ENCODE measurements at places on chromosomes 11 and 22. TPM values are rescaled to one million over a fixed set of nuclear protein-coding genes. Genes with fewer than 3 reads are reported as not detected.

Gene LDHAL6A
- not detected for total RNA-seq

Gene C22orf23
- 0.05 TPM for total RNA-seq

- no peak for DNase-seq
Observed at GRCh38 chr11:116515664-116516184, 257.1 kb downstream of the BUD13 start.

DNA sequence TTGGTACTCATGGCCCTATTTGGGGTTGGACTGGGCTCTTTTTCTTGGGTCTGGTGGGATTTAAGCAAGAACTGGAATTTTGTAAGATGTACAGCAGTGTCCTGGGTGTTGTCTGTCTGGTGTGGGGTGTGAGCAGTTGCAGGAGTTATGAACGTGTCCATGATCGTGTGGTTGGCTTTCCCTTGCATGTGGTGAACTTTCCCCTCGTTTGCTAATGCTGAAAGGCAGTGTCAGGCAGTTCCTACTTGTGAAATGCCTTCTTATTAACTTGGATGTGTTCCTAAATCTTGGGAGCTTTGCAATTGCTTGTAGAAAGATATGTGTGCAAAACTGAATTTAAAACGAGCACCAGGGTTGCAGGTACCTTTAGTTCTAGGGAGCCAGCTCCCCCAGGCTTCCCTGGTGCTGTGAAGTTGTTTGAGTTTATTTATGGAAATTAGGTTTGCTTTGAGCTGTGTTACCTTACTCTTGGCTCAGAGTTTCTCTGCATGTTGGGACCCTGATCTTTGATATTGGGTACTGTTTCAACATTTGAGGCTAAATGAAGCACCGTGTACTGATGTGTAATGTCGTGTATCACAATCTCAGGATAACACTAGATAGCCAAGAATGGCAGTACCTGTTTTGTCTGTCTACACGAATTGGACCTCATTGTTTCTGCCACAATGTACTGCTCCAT is 35.8 kb upstream of the HSD17B12 start:
- peak; percentile 10 for DNase-seq

DNA sequence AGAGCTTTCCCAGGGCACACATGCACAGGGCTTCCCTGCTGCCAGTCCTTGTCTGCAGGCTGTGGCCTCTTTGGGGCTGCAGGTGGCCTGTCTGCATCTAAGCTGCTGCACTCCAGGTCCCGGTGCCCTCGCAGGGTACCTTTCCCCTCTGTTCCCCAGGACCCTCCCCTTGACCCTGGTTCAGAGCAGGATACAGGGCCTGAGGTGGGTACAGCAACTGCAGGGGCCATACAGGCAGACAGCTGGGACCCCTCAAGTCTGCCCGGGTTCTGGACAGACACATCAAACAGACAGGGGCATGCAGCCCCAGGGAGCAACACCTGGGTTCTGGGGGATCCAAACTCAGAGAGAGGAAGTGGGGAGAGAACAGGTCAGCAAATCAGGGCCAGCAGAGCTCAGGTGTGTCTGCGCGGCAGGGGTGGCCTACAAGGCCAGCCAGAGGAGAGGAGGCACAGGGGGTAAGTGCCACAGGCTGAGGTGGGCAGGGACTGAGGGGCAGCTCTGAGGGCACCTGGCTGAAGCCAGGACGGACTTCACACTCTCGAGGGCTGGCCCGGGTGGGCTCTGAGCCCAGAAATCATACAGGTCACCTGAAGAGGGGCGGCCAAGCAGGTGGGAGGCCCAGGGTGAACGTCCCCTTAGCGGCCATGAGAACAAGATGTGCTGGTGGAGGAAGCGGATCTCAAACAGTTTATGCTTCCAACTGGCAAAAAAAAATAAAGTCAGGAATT is 29.9 kb upstream of the COMT start:
- DNase-seq: no peak

DNA sequence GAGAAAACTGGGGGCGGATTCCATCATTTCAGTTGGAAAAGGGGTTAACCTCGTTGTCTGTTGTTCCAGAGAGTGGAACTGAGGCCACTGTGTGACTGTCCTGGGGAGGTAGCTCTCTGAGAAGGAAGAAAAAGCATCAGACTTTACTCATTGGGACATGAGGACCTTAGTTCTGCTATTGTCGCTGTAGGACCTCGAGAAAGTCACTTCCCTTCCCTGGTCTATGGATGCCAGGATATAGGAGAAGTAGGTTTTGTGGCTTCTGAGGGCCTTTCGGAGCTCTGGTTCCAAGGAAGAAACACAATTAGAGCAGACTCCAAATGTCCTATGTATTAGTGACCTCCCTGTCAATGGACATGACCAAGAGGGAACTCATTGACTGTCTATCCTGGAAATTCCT is 6.2 kb downstream of the MYO18B start:
- no peak for DNase-seq

- no peak for DNase-seq
Observed at GRCh38 chr11:69473276-69473845, 8.1 kb upstream of the LINC01488 start.

- peak; percentile 12 for DNase-seq
Observed at GRCh38 chr11:84247926-84248325, 961.8 kb upstream of the CCDC90B start.

GRCh38 chr11:123431619-123432018 is 1.6 kb downstream of the GRAMD1B start:
- peak; percentile 57 for DNase-seq

GRCh38 chr11:117809236-117810055 is 12.4 kb upstream of the DSCAML1 start:
- DNase-seq: peak; percentile 59

GRCh38 chr11:92779746-92780145 is 189.7 kb upstream of the MTNR1B start:
- no peak for DNase-seq

- DNase-seq: peak; percentile 65
Observed at GRCh38 chr11:123103326-123103980, 41.5 kb upstream of the HSPA8 start.

Gene TMPRSS4
- total RNA-seq: not detected

- DNase-seq: no peak
Observed at GRCh38 chr11:326842-327580, 6.4 kb upstream of the IFITM3 start.

Gene TRMT2A
- 21.0 TPM for total RNA-seq
